ENCODE measurements at places on chromosomes 6 and 20. TPM values are rescaled to one million over a fixed set of nuclear protein-coding genes. Genes with fewer than 3 reads are reported as not detected.

GRCh38 chr20:38151455-38151854, 13.6 kb downstream of the TGM2 start:
- no peak overlapping the region for H3K4me3 ChIP-seq
- no peak for DNase-seq
- H3K27me3 ChIP-seq, result peaks cover 2% of the 10 kb centered on the region
- no peaks in the 10 kb centered on the region for H3K36me3 ChIP-seq
- H3K27ac ChIP-seq, result peak overlapping the region; percentile 37

GRCh38 chr6:146814148-146814750, 215.5 kb downstream of the ADGB start:
- H3K4me3 ChIP-seq, result no peak overlapping the region
- DNase-seq, result no peak

- H3K36me3 ChIP-seq, result peaks cover 52% of the 10 kb centered on the region
Measured at GRCh38 chr20:62889871-62890270, 28.2 kb upstream of the TCFL5 start.

GRCh38 chr6:39430871-39431523, 108.5 kb upstream of the KCNK16 start:
- no peaks in the 10 kb centered on the region for H3K36me3 ChIP-seq
- peaks cover 5% of the 10 kb centered on the region for H3K27me3 ChIP-seq
- no peak overlapping the region for H3K4me3 ChIP-seq
- no peak overlapping the region for H3K27ac ChIP-seq

DNA sequence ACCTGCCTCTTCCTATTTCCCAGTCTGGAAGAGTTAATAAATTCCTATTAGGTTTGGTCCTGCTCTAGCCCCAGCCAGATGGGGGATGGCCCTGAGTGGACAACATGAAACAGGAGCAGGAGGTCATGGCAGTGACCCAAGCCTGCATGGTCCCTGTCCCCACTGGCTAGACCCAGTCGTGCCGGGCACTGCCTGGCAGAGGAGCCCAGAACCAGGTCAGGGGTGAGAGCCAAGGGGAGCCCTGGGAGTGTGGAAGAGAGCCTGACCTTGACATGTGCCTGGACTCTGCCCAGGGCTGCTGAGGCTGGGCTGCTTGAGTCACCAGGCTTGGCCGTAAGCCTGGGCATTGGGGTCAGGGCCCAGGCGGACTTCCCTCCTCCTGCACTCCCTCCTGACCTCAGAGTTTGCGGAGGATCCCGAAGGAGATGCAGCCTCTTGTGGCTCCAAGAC, 3.6 kb downstream of the AVP start:
- DNase-seq, result no peak
- peaks cover 68% of the 10 kb centered on the region for H3K27me3 ChIP-seq
- H3K4me3 ChIP-seq, result no peak overlapping the region
- H3K27ac ChIP-seq, result no peak overlapping the region

DNA sequence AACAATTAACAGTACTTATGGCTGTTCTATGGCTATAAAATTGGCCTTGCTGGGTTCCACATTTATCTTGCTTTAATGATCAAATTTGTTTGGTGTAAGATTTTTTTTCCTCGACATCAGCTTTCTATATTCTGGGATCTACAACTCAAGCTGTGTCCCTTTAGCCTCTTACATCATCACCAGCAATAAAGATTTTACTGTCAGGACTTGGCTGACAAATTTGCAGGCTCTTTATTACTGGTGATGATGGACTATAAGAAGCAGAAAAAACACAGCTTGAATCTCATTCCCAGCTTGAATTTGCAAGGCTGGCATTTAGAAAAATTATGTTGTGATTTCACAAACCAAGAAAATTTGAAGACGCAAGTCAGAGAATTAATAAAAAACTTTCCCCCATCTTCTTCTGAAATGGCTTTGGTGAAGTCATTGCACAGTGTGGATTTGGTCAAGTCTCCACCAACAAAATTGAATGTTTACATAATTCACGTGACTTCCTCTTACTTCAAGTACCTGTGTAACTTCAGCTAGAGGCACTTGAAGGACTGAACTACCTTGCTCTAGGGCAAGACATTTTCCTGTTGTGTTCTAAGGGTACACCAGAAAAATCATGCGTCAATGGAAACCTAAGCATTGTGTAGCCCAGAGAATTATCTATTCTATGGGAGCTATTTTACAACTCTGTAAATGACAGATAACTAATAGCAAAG, 175.0 kb downstream of the CBLN4 start:
- H3K36me3 ChIP-seq, result no peaks in the 10 kb centered on the region
- no peak for DNase-seq
- no peaks in the 10 kb centered on the region for H3K27me3 ChIP-seq
- H3K4me1 ChIP-seq, result no peaks in the 10 kb centered on the region

GRCh38 chr6:163897030-163897429, 482.5 kb downstream of the QKI start:
- H3K36me3 ChIP-seq, result no peaks in the 10 kb centered on the region
- no peak overlapping the region for H3K27ac ChIP-seq
- no peaks in the 10 kb centered on the region for H3K4me1 ChIP-seq
- no peaks in the 10 kb centered on the region for H3K27me3 ChIP-seq

- DNase-seq, result no peak
- no peak overlapping the region for H3K4me3 ChIP-seq
- H3K4me1 ChIP-seq, result no peaks in the 10 kb centered on the region
- no peaks in the 10 kb centered on the region for H3K27me3 ChIP-seq
- H3K36me3 ChIP-seq, result no peaks in the 10 kb centered on the region
Measured at GRCh38 chr20:23101696-23102406, 15.7 kb upstream of the CD93 start.

CDSN gene
- total RNA-seq, result not detected

All from activated CD8-positive, alpha-beta memory T cell treated with anti-CD3 and anti-CD28 coated beads, Interleukin-2, amount 10 ng/mL, durations not matched to agents 7 days and 5 days (primary cell).